ENCODE measurements at places on chromosomes 2 and 18.

DNA sequence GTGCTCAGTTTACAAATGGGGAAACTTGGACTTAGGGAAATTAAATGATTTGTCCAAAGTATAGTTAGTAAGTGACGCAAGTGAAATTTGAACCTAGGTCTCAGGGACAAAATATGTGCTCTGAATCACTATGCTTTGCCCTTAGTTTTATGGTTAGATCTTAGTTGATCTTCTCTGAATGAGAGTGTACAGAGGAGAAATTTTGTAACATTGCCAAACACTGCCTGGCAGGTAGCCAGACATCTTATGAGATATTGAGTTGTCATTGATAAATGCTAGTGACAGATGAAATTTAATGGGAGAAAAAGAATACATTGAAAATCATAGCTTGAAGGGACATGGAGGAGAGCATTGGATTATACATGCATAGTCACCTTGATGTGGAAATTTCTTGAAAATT, 91.4 kb downstream of the GALNT1 start:
- DNase-seq = no peak

DNA sequence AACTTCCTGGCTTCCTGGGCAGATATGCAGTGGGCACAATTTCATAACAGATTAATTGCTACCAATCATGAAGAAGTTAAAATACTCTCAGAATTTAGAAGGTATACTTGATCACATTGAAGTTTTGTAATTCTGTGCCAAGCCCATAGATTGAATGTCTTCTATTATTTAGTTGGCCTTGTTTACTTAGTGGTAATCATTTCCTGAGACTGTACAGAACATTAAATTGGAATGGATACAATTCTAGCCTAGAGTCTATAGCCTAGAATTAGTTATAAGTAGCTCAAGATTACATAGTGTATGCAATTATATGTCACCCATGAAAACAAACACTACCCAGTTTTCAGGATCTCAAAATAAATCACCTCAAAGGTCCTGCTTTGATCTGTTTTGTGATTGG, 615.8 kb downstream of the XIRP2 start:
- no peak for DNase-seq

DNA sequence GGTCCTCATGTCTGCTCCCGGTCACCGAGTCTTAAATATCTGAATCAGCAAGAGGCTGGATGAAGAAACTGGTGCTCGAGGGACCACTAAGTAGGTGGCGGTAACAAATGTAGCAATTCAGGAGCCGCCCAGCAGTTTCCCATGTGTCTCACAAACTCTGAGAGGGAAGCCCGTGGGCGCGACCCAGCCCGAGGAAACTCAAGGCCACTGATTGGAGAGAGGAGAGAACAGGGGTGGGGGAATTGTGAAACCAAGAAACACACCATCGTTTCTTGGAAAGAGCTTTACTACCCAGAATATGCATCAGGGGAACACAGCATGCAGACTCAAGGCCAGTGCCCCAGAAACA, 10.8 kb downstream of the MLPH start:
- no peak for DNase-seq

DNA sequence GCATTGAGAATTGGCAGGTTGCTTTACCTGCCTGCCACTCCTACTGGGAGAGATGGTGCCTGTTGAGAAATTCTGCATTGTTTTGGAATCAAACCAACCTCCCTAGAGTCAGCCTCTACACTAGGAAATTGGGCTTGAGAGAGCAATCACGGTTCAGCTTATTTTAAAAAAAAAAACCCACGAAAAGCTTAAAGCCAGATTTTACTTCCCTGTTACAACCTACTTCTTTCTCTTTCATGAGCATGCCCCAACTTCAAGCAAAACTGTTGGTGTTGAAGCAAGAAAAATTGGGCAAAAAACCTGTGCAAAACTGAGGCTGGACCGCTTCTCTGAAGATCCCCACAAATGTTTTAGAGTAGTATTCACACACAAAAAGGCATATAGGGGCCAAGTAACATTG, 134.6 kb upstream of the ZEB2 start:
- no peak for DNase-seq

GRCh38 chr2:45585267-45585861, 25.7 kb downstream of the SRBD1 start:
- no peak for DNase-seq

GRCh38 chr2:135510577-135510976, 20.4 kb downstream of the ZRANB3 start:
- no peak for DNase-seq

DNA sequence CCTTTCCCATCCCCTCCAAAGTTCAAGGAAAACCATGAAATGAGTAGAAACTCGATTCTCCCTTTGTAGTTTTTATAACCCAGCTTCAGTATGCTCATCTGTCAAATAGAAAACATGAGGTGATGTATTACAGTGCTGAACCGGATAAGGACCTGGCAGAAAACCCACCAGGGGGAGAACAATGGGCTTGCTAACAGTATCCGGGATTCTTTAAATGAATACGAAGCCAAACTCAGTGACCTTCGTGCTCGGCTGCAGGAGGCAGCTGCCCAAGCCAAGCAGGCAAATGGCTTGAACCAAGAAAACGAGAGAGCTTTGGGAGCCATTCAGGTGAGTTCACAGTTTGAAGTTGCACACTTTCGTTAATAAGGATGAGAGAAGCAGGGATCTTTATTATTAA, 113.6 kb upstream of the TTC39C start:
- DNase-seq = no peak

DNA sequence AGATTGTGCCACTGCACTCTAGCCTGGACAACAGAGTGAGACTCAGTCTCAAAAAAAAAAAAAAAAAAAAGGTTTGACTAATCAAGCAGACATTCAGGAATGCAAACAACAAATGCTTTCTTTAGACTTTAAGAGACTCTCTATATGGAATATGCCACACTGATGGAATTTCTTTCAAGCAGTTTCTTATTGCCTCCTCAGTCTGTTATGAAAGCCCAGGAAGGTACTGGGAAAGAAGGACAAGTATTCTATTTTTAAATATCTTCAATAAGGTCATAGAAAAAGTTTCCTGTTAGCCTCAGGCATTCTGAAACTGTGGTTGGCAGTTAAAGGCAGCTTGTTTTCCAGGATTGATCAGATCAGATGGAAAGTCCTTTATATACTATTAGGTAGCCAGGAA, 241.6 kb downstream of the PIK3C3 start:
- no peak for DNase-seq

DNA sequence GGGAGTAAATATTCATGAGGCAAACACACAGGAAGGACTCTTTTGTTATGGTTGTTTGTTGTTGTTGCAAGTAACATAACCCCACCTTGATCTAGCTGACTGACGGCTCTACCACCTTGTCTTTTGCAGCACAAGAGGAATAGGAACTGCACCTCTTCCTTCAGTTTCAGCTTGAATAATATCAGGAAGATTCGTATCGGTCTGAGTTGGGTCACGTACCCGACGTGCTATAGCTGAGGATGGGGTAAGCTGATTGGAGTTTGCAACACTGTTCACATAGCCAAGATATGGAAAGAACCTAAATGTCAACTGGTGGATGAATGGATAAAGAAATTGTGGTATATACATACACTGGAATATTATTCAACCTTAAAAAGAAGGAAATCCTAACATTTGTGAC, 14.5 kb upstream of the IL1RN start:
- DNase-seq = no peak

- DNase-seq = peak; percentile 24
Measured at GRCh38 chr2:232633413-232634205, at the start of gene EFHD1. Gene EFHD1, plus strand, starts transcription at chr2:232633604. Its CDS starts 101 bp downstream, at chr2:232633705.

DNA sequence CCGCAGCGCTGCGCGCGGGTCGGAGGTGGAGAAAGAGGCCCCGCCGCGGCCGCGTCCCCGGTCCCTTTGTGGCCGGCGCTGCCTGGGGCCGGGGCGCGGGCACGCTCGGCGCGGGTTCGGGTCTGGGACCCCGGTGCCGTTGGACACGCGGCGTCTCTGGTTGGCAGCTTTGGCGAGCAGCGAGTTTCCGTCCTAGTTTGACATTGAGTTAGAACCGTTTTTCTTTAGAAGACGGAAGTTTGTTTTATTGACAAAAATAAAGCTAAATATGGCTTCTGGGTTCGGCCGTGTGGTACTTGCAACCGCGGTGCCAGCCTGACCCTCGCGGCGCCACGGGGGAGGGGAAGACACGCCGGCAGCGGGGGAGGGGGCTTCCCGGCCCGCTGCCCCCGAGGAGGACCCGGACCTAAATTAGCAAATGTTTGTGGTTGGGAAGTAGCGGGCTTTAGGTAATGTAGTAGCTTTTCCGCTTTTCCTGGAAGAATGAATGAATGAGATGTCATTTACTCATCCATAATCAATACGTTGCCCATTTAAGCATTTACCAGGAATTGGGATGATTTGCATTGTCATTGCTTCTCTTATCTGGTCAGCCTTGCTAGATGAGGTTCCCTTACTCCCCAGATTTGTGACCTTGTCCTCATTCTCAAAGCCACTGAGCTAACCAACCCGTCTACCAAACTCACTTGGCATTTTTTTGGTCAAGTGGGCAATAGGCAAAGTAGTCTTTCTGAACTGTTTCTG, 530 bp downstream of the GALNT1 start:
- no peak for DNase-seq

GRCh38 chr2:47405757-47406156, 2.8 kb downstream of the MSH2 start:
- DNase-seq = no peak

GRCh38 chr2:187050409-187050998, 201.5 kb upstream of the ZSWIM2 start:
- DNase-seq = no peak

GRCh38 chr2:172182624-172183023, 79.9 kb upstream of the DLX2 start:
- no peak for DNase-seq
